ENCODE measurements at places on chromosomes 5 and 9.
A peak's percentile ranks its signal among the peaks of the same experiment; 100 is the strongest.

DNA sequence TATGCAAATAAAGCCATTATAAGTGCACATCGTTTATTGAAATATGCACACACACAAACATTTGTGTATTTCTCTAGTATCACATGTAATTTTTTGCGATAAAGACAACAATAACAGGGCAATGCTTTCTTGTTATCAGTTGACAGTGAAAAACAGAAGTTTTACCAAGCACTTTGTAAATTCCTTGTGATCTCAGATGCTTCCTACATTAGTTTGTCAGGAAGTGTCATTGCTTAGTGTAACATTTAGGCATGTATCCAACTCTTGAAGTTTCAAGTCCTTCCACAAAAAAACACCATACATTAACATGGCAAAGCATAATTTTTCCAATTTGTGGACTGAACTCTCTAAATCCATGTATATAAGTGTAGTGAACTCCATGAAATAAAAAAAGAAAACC, 46.4 kb downstream of the MOCS2 start:
- no peak for DNase-seq

DNA sequence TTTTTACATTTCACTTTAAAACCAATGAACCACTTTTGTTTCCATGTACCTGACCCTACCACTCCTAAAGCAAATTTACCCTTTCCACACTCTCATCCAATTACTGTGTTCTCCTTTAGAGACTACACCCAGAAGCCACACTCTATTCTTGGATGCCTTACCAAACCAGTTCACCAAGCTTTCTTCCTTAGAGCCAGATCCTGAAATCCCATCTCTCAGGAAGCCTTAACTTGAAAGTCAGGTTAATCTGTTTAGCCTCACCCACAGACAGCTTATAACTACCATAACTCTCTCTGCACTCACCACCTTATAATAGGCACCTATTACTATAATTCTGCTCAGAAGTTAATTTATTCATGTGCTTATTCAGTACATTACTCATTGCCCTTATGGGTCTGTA, 4.3 kb downstream of the CSNK1A1 start:
- no peak for DNase-seq

- no peak for DNase-seq
Measured at GRCh38 chr5:111887706-111888105, 130.7 kb upstream of the NREP start.

DNA sequence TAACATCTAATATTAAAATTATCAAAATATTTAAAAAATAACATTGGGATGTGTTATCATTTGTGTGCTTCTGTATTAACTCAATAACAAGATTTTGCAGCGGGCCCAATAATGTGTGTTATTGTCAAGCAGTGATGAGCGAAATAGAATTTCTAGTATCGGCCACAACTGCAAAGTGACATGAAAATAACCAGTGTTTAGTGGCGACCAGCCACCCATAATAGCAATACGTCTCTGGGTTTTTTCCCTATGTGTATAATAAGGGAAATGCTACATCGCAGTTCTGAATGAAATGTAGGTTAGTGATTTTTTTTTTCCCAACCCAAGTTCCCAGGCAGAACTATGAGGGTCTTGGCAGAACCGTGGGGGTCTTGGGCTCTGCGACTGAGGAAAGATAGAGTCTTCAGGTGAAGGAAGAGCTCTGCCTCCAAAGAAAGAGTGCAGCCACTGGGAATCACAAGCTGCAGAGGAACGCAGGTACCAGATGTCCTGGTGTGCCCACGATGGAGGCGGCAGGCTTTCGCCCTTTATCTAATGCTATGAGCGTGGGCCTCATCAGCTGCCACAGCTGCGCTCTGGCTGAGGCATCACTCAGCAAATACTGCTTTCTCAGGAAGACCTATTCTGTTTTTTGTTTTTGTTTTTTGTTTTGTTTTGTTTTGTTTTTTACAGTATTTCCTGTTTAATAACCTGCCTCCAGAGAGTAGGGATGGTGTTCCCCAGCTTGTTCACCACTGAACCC, 235.0 kb downstream of the ROR2 start:
- no peak for DNase-seq

GRCh38 chr9:126453156-126453963, 126.7 kb downstream of the MVB12B start:
- DNase-seq = peak; percentile 21

DNA sequence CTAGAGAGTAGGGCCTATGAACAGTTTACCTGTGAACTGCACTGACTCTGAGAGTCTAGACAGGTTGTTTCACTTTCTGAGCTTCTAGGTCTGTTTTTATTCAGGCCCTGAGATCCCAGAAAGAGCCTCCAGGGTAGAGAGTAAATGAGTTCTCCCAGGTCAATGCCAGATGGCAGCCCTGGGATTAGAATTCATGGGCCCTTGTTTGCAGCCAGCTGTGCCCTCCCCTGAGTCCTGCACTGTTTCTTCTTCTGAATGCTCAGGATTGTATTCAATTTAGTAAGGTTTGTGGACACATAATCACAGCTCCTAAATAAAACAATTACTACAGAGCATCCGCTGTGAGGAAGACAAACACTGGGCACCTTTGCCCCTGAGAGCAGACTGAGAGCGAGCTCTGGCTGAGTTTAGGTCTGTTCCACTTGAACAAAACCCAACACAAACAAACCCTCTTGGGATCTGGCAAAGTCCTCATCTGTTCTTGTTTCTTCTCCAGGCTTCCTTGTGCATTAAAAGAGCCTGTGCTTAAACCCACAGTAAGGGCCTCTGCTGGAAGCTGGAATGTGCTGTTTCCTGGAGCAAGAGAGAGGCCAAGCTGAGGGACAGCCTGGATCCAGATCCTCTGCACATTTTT, 29.9 kb downstream of the FAM219A start:
- DNase-seq = no peak

GRCh38 chr9:91156451-91157234, 205.1 kb downstream of the AUH start:
- no peak for DNase-seq

DNA sequence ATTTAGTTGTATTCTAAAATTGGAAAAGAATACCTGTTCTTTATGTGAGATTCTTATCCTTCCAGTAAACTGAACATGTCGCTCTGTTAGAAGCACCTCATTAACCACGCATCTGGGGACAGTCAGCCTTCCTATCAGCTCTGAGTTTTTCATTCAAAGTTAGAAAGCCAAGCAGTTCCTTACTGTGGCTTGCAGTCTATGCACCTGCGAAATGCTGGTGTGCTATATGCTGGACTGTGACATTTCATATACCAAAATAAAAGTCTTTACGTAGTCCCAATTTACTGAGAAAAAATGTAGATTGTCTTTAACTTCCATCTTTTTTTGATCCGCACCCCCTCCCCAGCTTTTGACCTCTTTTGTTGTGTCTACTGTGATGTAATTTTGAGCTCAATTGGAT, 4.3 kb downstream of the ANP32B start:
- no peak for DNase-seq

DNA sequence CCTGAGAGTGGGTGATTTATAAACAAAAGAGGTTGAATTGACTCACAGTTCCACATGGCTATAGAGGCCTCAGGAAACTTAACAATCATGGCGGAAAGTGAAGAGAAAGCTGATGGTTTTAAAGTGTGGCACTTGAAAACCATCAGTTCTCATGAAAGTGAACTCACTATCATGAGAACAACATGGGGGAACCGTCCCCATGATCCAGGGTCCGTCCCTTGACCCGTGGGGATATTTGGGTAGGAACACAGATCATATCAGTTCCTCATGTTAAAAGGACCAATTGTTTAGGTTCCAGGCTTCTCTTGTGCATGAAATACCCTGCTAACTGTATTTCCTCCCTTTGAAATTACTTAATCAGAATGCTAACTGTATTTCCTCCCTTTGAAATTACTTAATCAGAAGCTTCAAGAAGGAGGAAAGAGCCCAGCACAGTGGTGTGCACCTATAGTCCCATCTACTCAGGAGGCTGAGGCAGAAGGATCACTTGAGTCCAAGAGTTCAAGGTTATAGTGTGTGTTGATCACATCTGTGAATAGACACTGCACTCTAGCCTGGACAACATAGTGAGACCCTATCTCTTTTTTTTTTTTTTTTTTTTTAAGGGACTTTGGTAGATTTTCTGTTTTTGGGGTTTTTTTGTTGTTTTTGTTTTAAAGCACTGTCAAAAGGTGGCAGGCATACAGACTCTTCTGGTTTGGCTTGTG, 24.8 kb downstream of the TTC1 start:
- no peak for DNase-seq

- DNase-seq = no peak
Measured at GRCh38 chr9:12194731-12195130, 498.5 kb upstream of the TYRP1 start.

GRCh38 chr9:88011005-88011766, 36.9 kb upstream of the CDK20 start:
- no peak for DNase-seq

- no peak for DNase-seq
Measured at GRCh38 chr9:105438141-105438806, 9.6 kb upstream of the FSD1L start.

GRCh38 chr5:83220331-83220730, 143.0 kb downstream of the XRCC4 start:
- no peak for DNase-seq

DNA sequence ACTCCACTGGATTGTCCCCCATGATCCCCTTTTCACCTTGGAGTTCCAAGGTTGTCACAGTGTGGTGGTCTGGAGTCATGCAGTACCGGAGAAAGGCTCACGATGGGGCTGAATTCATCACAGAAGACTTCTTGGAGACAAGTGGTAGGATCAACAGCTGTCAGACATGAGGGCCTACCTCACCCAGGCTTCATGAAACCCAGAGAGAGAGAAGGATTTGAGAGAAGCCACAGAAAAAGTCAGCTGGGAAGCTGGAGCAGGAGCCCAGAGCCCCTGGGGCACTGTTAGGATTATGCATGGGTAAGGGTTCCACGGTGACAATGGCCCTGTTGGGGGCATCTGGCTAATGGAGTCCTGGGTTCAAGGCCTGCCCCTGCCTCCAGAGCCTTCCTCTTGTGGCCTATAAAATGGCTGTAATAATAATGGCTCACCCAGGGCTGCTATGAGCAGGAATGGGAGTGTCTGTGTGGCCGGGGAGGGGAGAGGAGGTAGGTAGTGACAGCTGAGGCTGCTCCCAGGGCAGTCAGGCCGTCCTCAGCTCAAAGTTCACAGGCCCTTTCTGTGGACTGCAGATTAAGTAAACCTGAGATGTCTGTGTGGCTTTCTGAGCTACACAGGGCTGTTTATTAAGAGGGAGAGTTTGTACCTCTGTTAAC, 910 bp downstream of the TRIM14 start:
- peak; percentile 64 for DNase-seq

GRCh38 chr9:649128-650074, 192.1 kb upstream of the DMRT1 start:
- no peak for DNase-seq

DNA sequence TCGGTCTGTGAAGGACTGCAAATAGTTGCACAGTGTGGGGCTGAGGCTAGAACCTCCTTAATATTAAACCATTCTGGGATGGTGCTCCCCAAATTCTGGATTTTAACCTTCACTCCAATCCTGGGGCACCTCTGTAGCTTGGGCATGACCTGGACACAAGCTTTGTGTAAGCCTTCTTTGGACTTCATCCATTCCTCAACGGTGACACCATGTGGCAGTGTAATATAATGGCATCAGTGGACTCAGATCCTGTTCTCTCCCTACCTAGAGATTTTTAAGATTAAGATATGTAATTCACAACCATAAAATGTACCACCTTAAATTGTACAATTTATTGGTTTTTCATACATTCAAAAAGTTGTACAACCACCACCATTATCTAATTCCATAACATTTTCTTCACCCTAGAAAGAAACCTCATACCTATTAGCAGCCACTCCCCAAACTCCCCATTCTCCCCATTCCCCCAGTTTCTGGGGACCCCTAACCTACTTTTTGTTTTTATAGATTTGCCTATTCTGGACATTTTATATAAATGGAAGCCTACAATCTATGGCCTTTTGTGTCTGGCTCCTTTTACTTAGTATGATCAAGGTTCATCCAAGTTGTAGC, 4.8 kb upstream of the PLGRKT start:
- DNase-seq = no peak

DNA sequence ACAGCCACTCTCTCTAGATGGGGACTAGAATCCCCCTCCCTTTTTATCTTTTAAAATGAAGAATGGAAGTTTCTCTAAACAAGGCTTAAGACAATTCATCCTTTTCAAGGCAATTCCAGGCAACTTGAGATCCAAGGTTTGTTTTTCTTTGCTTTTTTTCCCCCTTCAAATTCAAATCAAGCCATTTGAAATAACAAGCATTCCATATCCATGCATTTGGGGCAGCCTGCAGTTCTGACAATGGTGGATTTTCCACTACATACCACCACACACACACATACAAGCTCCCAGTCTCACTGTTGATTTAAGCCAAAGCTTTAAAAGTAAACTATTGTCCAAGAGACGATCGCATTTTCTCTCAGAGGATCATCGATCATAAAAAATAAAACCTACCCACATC, 424 bp downstream of the INSYN2B start:
- DNase-seq = no peak

GRCh38 chr5:32362527-32362926, 49.8 kb upstream of the MTMR12 start:
- no peak for DNase-seq

DNA sequence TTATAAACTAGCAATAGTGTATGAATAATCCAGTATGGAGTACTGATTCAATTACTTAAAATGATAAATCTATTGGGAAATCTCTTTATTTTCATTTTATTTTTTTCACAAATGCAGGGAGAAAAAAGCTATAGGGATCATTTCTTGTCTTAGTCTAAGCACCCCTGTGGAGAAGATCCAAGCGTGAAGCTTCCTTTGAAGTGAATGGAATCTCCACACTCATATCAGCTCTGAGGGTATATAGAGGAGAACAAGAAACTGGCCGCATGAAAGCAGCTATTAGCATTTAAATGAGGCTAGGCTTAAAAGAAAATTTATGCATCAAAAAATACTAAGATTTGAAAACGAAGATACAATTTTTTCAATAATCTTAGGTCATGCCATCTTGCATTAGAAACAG, 12.9 kb upstream of the PAM start:
- DNase-seq = no peak

DNA sequence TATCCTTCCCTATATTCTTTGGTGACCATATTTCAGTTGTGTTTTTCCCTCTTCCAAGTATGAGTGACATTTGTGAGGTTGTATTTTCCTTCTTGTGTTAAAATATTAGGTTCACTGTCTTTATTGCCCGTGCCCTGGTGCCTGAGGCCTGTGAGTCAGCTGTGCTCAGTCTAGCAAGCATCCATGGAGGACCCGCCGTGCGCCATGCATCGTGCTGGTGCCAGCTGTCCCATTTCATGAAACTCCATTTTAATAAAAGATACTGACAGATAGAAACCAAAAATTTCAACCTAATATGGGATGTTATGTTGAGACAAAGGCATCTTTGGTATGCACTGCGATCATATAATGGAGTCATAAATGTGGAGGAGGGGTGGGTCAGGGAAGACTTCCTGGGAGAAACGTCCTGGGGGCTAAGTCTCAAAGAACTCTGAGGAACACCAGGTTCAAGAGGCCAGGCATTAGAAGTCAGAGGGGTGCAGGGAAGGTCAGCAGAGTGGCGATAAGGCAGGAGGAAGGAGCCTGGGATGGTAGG, 34.0 kb upstream of the FGF1 start:
- no peak for DNase-seq

DNA sequence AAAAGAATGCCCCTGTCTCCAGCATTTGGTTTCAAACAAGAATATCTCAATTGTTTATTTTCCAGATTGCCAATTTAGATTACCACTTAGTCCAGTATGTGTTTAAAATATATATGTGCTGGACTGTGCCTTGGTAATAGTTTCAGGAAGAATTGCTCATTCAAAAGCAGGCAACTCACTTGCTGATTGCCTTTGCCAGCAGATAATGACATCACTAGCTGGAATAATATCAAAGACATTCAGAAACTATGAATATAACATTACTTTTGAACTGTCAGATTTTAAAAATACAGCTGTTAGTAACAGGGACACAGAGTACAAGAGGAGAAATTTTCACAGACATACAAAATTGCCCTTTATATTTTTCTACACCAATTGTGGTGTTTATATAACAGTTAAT, 96.0 kb upstream of the ITGA2 start:
- no peak for DNase-seq

Measured in activated T-cell treated with anti-CD3 and anti-CD28 coated beads, Interleukin-2, amount 50 U/mL, for 24 hours (primary cell).